ENCODE measurements at places on chromosomes 2 and 18. TPM values are rescaled to one million over a fixed set of nuclear protein-coding genes. Genes with fewer than 3 reads are reported as not detected.

Gene IL18R1
- 219 TPM for total RNA-seq

Gene MYO7B
- total RNA-seq, result not detected

Gene SKOR2
- total RNA-seq, result not detected

Gene EFR3B
- total RNA-seq, result 3.2 TPM

Gene CTAGE1
- not detected for total RNA-seq

Gene FABP1
- total RNA-seq, result not detected

Gene SULT1C2
- not detected for total RNA-seq

Gene WNT6
- not detected for total RNA-seq

- no peak overlapping the region for H3K4me3 ChIP-seq
- H3K36me3 ChIP-seq, result no peaks in the 10 kb centered on the region
- no peaks in the 10 kb centered on the region for H3K4me1 ChIP-seq
- DNase-seq, result no peak
Observed at GRCh38 chr2:47661310-47661709, 121.6 kb upstream of the MSH6 start.

- H3K27ac ChIP-seq, result no peak overlapping the region
- DNase-seq, result no peak
- no peak overlapping the region for H3K4me3 ChIP-seq
- H3K36me3 ChIP-seq, result no peaks in the 10 kb centered on the region
- H3K4me1 ChIP-seq, result no peaks in the 10 kb centered on the region
Observed at GRCh38 chr2:70608373-70608772, 54.7 kb upstream of the TGFA start.

- no peaks in the 10 kb centered on the region for H3K4me1 ChIP-seq
- no peak overlapping the region for H3K4me3 ChIP-seq
- no peaks in the 10 kb centered on the region for H3K36me3 ChIP-seq
- peaks cover 19% of the 10 kb centered on the region for H3K27me3 ChIP-seq
- H3K27ac ChIP-seq, result no peak overlapping the region
- DNase-seq, result no peak
Observed at GRCh38 chr2:223560749-223561435, 41.3 kb downstream of the SCG2 start.
